Frontal cortex (tissue), 4 donors: ENCODE measurements at places on chromosomes 1 and 21.

GRCh38 chr1:235050911-235051360, 77.7 kb downstream of the TOMM20 start:
- DNase-seq: no peak

GRCh38 chr1:117919376-117919775, 10.0 kb downstream of the GDAP2 start:
- DNase-seq: no peak

DNA sequence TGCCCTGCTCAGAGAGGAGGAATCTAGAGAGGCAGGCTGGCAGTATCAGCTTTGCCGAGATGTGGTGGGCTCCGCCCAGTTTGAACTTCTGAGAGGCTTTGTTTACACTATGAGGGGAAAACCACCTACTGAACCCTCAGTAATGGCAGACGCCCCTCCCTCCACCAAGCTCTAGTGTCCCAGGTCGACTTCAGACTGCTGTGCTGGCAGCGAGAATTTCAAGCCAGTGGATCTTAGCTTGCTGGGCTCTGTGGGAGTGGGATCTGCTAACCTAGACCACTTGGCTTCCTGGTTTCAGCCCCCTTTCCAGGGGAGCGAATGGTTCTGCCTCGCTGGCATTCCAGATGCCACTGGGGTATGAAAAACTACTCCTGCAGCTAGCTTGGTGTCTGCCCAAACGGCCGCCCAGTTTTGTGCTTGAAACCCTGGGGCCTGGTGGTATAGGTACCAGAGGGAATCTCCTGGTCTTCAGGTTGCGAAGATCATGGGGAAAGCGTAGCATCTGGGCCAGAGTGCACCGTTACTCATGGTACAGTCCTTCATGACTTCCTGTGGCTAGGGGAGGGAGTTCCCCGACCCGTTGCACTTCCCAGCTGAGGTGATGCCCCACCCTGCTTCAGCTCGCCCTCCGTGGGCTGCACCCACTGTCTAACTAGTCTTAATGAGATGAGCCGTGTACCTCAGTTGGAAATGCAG, 43.6 kb downstream of the C21orf91 start:
- no peak for DNase-seq

DNA sequence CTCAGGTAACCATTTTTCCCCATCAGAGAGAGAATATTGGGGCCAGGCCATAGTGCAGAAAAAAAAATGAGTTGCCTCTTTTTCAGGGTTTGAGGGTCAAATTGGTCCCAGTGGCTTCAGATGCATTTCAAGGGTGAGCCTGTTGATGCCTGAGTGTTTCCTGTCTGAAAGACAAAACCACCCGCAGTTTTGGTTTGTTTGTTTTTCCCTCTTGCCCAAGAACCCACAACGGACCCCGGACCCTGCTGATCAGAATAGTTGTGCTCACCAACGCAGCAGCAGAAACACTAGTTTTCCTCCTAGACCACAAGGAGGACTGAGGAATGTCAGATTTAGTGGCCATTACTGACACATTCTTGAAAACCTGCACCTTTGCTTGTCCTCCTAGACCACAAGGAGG, 1433.1 kb downstream of the PLA2G4A start:
- DNase-seq: no peak

DNA sequence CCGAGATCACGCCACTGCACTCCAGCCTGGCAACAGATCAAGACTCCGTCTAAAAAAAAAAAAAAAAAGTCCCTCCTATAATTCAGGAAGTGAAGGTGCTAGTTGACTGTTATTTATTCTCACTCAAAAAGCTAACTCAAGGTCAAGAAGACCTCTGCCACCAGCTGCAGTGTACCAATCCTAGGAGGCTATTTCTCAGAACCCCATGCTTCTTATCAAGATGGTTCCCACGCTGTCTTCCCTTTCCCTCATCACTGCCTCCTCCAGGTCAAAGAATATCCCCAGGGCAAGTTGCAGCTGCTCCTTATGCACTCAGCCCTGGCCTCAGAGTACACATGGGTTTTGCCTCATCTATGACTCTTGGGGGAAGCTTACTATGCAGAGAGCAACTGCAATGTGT, 53.6 kb downstream of the RERE start:
- DNase-seq: no peak

GRCh38 chr1:8937701-8938100, 8.0 kb upstream of the CA6 start:
- no peak for DNase-seq

DNA sequence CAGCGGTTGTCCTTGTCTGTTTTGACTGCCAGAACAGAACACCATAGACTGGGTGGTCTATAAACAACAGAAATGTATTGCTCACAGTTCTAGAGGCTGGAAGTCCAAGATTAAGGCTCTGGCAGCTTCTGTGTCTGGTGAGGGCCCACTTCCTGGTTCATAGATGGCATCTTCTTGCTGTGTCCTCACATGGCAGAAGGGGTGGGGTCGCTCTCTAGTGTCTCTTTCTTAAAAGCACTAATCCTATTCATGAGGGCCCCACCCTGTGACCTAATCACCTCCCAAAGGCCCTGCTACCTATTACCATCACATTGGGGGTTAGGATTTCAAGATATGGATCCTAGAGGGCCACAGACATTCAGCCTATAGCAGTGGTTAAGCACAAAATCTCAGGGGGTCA, 304.4 kb downstream of the NFIA start:
- no peak for DNase-seq

GRCh38 chr1:248811514-248812490, 13.9 kb downstream of the SH3BP5L start:
- no peak for DNase-seq

DNA sequence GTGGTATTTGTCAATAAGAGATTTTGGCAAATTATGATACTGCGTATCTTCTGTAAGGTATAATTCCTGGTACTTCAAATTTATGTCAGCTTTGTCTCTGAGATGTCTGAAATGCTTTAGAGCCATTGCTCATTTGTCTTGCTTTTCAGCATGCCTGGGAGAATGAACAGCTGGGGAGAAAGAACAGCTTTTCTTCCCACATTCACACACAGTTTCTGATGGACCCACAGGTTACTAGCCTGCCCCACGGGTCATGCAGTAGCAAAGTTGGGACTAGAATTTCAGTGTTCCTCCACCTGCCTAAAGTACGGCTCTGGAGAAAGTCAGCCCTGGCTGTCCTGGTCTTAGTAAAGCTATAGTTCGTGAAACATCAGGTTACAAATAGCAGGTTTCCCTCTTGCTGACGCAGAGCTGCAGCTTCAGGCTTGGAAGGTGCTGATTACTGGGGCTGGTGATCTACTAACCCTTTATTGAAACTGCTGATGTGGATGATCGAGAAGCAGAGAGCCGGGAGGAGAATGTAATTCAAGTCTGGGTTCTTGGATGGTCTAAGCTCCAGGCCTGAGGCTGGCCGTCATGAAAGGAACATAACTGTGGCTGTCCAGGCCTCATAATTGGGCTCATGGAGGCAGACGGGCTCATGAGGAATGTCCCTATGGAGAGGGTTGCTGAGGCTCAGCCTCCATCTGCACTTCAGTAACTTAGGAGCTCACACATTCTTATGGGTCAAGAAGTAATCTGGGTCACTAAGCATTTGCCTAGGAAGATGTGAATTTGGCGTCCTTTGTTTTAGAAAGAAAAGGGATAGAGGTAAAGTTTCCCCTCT, 12.4 kb downstream of the GALNT2 start:
- no peak for DNase-seq

- no peak for DNase-seq
These were observed 84.5 kb upstream of the LRRN2 start for GRCh38 chr1:204769997-204770396.

DNA sequence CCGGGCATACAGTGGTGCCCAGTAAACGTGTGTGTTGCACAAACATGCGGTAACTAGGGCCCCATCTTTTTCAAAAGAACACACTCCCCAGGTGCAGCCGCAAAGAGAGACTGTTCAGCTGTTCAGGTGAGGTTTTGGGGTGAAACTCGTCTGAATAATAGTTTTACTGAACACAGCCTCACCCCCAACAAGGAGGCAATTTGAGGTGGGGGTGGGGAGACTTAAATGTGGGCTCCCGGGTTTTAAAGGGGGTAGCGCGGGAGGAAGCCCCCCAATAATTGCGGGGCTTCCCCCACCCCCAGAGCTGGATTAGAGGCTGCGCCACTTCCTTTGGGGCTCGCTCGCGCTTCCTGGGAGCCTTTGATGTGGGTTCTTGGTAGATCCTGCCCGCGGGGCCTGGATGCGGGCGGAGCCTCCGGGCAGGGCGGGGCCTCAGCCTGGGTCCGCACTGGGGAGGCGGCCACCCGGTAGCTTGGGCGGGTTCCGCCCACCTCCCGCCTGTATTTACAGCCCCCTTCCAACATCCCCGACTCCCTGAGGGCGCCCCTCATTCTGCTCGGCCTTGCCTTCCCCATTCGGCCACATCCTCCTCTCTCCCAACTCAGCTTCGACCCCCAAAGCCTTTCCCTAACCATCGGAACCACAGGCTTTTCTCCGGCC, 6.4 kb upstream of the EPHA2 start:
- no peak for DNase-seq

DNA sequence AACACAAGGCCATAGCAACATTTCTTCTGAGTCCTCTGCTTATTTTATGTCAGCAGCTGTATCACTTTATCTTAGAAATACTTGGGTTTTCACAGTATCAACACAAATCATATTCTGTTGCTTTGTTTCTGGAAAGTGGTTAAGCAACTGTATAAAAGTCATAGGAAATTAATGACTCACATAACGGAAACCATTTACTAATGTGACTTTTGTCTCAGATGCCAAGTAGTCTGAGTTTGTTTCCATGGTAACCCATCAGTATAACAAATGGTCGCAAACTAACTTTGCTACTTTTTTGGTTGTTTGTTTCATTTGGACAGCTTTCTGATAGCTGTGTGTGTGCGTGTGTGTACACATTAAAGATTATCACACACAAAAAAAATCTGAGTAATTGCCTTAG, 31.1 kb downstream of the EEIG2 start:
- no peak for DNase-seq

DNA sequence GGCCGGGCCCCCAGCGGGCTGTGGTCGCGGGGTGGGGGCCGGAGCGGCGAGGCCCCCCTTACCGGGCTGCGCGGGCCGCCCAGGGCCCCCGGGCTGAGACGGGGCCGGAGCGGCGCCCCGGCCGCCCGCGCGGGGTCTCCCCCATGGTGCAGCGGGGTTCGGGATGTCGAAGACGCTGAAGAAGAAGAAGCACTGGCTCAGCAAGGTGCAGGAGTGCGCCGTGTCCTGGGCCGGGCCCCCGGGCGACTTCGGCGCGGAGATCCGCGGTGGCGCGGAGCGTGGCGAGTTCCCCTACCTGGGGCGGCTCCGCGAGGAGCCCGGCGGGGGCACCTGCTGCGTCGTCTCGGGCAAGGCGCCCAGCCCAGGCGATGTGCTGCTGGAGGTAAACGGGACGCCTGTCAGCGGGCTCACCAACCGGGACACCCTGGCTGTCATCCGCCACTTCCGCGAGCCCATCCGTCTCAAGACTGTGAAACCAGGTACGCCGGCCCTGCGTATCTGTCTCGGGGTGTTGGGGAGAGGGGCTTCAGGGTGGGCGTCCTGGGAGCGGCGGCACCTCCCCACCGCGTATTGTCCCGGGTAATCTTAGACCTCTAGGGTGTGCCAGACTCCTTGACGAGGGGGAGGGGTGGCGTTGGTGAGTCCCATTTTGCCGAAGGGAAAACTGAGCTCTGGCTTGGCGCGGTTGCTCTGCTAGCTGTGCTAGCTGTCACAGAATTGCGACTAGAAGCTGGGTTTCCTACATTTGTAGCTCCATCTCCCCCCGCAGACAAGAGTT, 745 bp downstream of the MAGI3 start:
- no peak for DNase-seq

GRCh38 chr1:11927866-11928592, 1.8 kb upstream of the KIAA2013 start:
- DNase-seq: no peak
